SK-MEL-5 (cell line): ENCODE measurements at places on chromosomes 3 and 15. TPM values are rescaled to one million over a fixed set of nuclear protein-coding genes. Genes with fewer than 3 reads are reported as not detected.

DNA sequence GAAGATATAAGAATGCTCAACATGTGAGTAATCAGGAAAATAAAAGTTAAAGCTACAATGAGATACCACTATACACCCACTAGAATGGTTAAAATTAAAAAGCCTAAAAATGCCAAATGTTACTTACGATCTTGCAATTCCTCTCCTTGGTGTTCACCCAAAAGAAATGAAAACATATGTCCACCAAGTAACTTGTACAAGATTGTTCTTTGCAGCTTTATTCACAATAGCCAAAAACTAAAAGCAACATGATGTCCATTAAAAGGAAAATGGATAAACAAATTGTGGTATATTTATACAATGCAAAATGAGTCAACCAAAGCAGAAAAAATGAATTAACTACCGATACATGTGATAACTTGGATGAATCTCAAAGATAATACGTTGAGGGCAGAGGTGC lies 301.6 kb upstream of the THBS1 start:
- no peak for DNase-seq

SLITRK3 gene
- not detected in 2 replicates for total RNA-seq

DAPK2 gene
- 0.69 and 2.3 TPM in 2 replicates for total RNA-seq

LYZL4 gene
- total RNA-seq: not detected in 2 replicates

SUSD5 gene
- 2.2 and 3.0 TPM in 2 replicates for total RNA-seq

DNA sequence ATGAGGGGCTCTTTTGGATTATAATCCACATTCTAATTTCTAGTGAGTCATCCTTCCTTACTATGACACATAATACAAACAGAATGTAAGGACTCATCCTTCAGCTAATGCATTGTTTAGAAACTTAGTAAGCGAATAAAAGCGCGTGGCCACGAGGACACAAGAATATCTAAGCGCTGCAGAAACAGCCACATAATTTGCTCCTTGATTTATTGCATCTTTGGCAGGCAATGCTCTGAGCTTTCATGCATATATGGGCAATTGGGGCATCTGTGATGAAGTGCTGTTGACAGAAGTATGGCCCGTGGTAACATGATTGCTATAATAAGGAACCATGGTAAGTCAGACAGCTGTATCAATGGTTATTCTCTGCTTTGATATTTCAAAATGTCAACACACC lies 191.3 kb upstream of the ZNF385D start:
- DNase-seq: no peak

DNA sequence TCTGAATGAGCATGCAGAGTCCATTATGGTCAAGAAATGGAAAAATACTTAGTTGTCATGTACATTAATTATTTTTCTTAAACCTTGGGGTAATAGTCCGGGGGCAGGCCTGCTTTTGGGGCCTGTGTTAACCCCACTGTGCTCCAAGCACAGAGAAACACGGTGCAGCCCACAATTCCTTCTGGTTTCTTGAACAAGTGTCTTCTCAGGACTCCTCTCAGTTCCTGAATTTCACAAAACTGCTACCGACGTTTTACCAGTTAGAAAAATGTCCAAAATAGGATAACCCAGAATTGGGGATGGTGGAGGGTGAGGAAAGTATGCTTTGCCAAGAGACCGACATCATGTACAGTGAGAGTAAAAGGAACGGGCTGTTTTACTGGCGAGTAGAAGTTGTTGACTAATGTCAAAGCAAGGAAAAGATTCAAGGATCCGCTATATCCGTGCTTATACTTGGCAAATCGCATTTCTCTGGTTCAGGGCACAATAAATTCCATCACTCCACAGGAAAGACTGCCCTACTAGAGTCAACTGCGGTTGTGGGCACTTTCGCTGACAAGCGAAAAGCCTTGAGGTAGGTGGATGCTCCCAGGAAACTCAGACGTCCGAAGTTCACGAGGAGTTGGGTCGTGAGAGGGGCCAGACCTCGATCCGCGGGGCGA lies 495 bp upstream of the NXPE3 start:
- no peak for DNase-seq

IL16 gene
- 6.4 and 6.6 TPM in 2 replicates for total RNA-seq

CILP gene
- 0.13 TPM in 1 of 2 replicates, not detected in the other for total RNA-seq

DNA sequence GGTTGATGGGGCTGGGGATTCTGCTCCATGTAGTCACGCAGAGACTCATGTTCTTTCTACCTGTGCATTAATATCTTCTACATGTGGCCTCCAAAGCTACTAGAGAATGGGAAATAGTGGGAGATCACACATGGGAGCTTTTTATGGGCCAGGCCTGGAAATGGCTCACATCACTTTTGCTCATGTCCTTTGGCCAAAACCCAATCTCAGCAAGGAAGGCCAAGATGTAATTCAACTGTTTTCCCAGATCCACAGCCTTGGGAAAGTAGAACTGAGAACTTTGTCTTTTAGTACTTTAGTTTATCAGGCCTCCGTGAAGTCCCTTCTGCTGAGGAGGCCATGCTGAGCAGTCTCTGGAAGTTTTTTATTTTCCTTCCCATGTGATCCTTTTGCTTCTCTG lies 73.2 kb upstream of the SLC4A7 start:
- no peak for DNase-seq

GRCh38 chr3:184354121-184354728 lies 7.2 kb downstream of the CLCN2 start:
- peak; percentile 64 for DNase-seq

GRCh38 chr3:128438488-128439072 lies 28.1 kb downstream of the DNAJB8 start:
- DNase-seq: peak; percentile 51

GRCh38 chr3:44782891-44783290 lies 21.3 kb downstream of the KIF15 start:
- no peak for DNase-seq

DNA sequence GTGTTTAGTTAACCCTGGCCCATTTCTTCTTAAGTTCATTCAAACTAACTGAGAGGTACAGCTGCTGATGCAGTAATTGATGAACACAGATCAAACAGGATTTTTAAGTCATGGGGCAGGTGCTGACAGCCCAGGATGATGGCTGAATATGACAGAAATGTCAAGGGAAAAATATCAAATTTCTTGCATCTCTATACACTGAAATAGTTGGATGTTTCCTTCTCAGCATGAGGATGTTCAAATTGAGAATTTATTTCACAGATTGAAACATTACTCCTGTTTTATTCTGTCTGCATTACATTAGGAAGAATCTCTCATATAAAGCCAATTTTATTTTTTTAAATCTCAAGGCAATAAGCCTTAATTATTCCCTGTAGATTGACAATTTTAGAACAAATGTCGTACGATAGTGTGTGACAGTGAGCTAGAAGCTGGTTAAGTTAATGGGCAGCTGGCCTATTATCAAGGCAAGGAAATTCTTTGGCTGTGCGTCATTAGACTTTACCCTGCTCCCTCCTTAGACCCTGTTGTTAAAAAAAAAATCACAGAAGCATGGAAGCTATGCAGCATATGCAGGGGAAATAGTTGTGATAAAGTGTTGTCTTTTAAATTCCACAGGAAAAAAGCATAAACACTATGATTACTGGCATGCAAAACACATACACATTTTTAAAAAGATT lies 183.8 kb upstream of the KCNMB2 start:
- DNase-seq: no peak

- no peak for DNase-seq
These were observed 315.2 kb upstream of the PDZRN3 start for GRCh38 chr3:73939985-73940384.

LDHAL6B gene
- not detected in 2 replicates for total RNA-seq

DNA sequence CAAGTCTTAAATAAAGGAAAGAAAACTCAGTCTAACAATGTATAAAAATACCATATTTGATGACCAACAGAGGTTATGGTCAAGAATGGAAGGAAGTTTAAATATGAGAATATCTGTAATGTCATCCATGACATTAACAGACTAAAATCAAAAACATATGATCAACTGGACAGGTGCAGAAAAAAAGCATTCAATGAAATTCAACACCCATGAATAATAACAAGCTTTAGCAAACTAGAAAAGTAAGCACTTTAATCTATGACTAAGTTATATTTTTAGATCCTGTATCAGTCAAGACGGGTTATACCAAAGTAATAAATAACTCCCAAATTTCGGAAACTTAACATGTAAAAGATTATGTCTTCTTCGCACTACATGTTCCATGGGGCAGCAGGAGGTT lies 61.8 kb downstream of the CFAP20DC start:
- no peak for DNase-seq

GRCh38 chr15:90419738-90420406 lies 31.8 kb downstream of the IQGAP1 start:
- no peak for DNase-seq

CHRD gene
- total RNA-seq: 2.8 and 2.9 TPM in 2 replicates

INSYN1 gene
- 2.4 and 2.5 TPM in 2 replicates for total RNA-seq

- DNase-seq: no peak
These were observed 52.0 kb upstream of the ULK4 start for GRCh38 chr3:42013691-42014457.

DNA sequence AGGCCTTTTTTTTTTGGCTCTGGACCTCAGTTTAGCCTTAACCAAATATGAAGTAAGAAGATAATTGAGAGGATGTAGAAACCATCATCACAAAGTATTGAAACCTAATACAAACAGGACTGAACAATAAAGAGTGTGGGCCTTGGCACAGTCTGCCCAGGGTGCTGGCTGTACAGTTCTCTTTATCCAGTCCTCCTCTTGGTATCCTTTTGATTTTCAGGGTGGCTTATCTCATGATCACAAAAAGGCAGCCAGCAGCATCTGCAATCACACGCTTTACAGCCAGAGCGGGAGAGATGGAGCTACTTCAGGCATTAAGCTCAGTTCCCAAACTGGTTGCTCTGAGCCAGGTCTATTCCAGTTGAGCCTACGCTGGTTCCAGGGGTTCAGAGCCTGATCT lies 239.7 kb downstream of the RPLP1 start:
- DNase-seq: no peak

- DNase-seq: peak; percentile 43
These were observed 44.0 kb downstream of the BFSP2 start for GRCh38 chr3:133443649-133444422.

ADAMTS9 gene
- 0.11 TPM in 1 of 2 replicates, not detected in the other for total RNA-seq

DNA sequence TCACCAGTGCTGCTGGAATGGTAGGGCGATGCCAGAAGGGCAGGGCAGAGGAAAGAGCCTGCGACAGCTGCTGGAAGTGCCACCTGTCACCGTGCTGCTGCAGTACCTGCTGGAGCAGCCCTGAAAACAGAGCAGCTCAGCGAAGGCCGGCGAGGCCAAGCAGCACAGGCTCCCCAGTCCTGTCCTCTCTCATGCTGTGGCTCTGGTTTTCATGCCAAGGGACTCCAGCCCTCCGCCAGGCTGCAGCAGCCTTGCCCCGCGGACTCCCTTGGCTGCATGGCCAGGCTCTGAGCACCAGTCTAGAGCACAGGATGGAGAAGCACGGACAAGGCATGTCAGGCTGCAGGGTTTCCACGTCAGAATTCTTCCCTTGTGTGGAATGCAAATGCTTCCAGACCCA lies 43.9 kb downstream of the ADCY5 start:
- no peak for DNase-seq

- no peak for DNase-seq
These were observed 29.1 kb downstream of the TMEM44 start for GRCh38 chr3:194604126-194604525.

CCDC80 gene
- total RNA-seq: 0.53 and 1.1 TPM in 2 replicates

DNA sequence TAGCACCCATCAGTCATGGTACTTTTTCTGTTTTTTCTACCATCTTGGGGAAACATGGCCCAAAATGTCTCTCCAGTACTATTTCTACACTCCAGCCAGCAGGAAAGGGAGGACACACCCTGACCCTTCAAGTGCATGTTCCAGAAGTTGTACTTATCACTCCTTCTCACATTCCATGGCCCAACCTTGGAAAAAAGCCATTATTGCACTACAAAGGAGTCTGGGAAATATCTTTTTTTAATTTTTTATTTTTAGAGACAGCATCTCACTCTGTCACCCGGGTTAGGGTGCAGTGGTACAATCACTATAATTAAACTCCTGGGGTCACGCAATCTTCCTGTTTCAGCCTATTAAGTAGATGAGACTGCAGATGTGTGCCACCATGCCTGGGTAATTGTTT lies 100.0 kb upstream of the PPP2R3A start:
- no peak for DNase-seq

DNA sequence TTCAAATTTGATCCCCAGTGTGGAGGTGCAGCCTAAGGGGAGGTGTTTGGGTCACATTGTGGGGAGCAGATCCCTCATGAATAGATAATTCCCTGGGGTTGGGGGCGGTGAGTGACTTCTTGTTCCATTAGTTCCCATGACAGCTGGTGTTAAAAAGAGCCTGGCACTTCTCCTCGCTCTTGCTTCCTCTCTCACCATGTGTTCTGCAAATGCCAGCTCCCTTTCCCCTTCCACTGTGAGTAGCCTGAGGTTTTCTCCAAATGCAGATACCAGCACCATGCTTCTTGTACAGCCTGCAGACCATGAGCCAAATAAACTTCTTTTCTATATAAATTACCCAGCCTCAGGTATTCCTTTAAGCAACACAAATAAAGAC lies 23.1 kb downstream of the RIOX2 start:
- no peak for DNase-seq

SCAANT1 gene
- total RNA-seq: not detected in 2 replicates

DNA sequence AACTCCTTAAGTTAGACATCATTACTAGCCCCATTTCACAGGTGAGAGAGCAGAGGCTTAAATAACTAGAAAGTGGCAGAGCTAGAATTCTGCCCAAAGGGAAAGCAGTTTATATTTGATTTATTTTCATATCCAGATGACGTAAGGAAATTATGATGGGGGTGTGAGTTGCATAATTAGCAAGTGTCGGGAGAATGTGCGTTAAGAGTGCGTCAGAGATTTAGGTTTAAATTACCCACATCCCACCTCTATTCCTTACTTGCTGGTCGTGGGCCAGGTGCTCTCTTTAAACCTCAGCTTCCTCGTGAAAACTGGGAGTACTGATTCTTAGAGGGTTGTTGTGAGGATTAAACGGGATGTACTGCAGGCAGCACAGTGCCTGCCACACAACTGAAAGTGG lies 32.3 kb downstream of the FSTL1 start:
- no peak for DNase-seq

GRCh38 chr3:57971975-57972374 lies 36.2 kb upstream of the FLNB start:
- DNase-seq: no peak

DNA sequence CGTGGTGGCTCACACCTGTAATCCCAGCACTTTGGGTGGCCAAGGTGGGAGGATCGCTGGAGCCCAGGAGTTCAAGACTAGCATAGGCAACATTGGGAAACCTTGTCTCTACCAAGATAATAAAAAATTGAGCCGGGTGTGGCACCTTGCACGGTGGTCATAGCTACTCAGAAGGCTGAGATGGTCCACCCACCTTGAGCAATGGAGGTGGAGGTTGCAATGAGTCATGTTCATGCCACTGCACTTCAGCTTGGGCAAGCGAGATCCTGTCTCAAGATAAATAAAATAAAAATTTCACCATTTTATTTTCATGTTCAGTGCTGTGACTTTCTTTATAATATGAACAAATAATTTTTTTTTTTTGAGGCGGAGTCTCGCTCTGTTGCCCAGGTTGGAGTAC lies 12.5 kb downstream of the MAPK6 start:
- DNase-seq: no peak

EOMES gene
- total RNA-seq: 2.0 and 2.8 TPM in 2 replicates

DNA sequence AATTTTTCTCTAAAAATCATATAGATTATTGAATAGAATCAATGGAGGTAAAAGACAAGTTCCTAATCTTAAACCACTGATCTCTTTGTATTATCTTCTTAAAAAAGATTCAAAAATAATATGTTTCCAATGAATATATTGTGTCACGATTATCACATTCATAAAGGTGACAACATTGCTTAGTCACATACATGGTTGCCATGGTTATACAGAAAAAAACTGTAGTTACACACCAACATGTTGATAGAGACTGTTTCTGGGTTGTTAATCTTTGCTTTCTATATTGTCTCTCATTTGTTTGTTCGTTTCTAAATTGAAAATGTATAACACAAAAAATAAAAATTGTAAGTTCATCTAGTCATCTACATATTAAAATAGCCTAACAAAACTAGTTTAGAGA lies 376.0 kb upstream of the ALCAM start:
- no peak for DNase-seq

- no peak for DNase-seq
These were observed 152.0 kb downstream of the KLHL25 start for GRCh38 chr15:85642693-85643066.
